Activated naive CD4-positive, alpha-beta T cell treated with anti-CD3 and anti-CD28 coated beads for 36 hours (primary cell): ENCODE measurements at places on chromosomes 16 and 17.

GRCh38 chr16:84443166-84443802 lies 61.2 kb downstream of the MEAK7 start:
- DNase-seq: no peak

- no peak for DNase-seq
Observed at GRCh38 chr16:71645450-71645849, 19.5 kb downstream of the MARVELD3 start.

DNA sequence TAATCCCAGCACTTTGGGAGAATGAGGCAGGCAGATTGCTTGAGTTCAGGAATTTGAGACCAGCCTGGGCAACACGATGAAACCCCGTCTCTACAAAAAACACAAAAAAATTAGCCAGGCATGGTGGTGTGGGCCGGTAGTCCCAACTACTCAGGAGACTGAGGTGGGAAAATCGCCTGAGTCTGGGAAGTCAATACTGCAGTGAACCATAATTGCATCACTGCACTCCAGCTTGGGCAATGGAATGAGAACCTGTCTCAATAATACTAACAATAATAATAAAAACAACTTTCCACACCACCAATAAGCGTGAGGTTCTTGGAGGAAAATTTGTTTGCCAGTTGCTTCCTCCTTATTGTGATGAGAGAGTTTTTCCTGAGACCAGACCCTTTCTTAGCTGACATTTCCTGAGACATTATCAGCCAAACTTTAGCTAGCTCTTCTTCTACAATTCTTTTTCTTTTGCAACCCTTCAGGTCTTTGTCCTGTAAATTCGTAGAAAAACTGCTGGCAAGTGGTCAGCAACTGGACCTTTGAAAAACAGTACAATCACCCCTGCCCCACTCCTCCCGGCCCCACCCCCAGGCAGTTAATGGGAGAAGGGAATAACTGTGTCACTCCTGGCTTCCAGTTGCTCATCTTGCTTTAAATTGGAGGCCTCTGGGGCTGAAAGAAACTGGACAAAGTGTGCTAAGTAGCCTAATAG lies 3.5 kb upstream of the EZH1 start:
- DNase-seq: no peak

DNA sequence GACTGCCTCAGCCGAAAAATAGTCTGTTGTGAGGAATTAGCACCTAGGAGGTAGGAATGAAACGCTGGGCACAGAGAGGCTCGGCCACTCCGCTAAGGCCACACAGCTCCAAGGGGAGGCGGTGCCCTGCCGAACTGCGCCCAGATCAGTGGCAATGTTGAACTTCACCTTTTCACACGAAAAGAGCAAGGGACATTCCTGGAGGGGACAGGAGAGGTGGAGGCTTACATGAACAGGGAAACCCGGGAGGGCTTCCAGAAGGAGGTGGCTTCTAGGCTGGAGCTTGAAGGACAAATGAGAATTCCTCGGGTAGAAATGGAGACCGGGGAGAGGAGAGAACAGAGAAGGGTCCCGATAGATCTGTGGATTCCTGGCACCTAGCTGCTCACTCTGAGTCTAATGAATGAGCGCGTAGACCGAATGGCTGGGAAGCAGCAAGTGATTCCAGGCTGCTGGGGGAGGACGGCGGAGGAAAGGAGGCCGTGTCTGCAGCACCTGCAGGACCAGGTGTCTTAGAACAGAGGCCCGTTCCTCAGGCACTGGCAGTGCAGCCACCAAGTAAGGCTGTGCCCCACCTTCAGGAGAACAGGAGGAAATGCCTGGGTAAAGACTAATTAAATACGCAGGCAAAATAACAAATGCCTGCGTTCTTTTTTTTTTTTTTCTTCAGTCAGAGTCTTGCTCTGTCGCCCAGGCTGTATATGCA lies 722 bp upstream of the SLC38A10 start:
- peak; percentile 67 for DNase-seq

- DNase-seq: no peak
Observed at GRCh38 chr16:55899857-55900256, 24.7 kb upstream of the CES5A start.

- DNase-seq: no peak
Observed at GRCh38 chr16:87840271-87840978, 28.9 kb downstream of the SLC7A5 start.

DNA sequence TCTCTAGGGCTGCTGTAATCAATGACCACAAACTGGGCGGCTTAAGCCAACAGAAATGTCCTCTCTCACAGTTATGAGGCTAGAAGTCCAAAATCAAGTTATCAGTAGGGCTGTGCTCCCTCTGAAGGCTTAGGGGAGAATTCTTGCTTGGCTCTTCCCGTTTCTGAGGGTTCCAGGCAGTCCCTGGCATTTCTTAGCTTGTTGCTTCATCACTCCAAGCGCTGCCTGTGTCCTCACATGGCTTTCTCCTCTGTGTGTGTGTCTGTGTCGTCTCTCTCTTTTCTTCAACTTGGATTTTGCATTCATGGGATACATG lies 13.7 kb upstream of the CDC42EP4 start:
- no peak for DNase-seq

DNA sequence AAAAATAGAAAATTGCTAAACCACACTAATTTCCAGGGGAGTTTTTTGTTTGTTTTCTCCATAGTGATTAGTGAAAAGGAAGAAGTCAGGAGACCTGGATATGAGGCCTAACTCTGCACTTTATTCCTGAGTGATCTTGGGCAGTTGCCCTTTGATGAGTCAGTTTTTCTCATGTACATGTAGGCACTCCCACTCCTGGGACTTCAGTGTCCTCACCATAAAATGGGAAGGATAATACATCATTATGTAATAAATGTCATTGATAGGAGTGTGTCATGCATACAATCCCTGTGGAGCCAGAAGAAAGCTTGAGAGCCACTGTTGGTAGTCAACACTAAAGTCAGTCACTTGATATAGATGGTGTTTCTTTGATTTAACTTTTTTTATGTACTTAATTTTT lies 32.5 kb downstream of the WIPF2 start:
- no peak for DNase-seq

DNA sequence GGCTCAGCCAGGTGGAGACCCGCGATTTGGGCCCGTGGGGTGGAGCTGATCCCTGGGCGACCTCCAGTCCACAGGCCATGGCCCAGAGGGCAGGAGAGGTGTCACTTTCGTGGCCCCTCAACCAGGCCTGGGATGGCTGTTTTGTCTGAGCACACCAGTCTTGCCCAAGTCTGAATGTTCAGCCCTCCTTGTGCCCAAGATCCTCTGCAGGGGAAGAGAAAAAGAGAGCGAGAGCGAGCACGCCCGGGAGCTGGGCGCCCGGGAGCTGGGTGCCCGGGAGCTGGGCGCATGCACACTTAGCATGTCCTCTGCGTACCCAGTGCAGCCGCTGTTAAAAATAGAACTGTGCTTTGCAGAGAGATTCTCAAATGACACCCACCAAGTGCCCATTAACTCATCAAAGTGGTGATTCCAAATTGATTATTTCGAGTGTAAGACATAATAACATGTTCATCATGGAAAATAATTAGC lies 403.3 kb upstream of the TNRC6C start:
- no peak for DNase-seq

GRCh38 chr17:28385037-28385400 lies 13.5 kb downstream of the SARM1 start:
- no peak for DNase-seq

- DNase-seq: no peak
Observed at GRCh38 chr17:957856-958421, 21.6 kb downstream of the NXN start.

DNA sequence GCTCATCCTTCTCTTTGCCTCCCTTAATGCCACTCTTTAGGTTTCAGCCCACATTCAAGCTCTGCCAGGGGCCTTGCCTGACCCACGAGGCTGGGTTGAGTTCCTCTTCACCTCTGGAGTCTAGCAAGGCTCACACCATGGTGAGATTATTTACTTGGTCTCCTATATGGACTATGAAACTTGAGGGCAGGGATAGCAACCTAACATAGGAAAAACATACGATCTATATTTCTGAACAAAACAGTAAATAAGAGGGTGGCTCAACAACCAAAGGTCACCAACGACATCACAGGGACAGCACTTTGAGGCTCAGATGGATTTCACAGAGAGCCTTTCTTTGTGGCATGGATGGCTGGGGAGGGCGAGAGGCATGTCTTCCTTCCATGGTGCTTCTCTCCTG lies 197.0 kb downstream of the MAF start:
- DNase-seq: no peak

GRCh38 chr17:8057691-8058114 lies 18.8 kb downstream of the ALOX15B start:
- DNase-seq: peak; percentile 60

DNA sequence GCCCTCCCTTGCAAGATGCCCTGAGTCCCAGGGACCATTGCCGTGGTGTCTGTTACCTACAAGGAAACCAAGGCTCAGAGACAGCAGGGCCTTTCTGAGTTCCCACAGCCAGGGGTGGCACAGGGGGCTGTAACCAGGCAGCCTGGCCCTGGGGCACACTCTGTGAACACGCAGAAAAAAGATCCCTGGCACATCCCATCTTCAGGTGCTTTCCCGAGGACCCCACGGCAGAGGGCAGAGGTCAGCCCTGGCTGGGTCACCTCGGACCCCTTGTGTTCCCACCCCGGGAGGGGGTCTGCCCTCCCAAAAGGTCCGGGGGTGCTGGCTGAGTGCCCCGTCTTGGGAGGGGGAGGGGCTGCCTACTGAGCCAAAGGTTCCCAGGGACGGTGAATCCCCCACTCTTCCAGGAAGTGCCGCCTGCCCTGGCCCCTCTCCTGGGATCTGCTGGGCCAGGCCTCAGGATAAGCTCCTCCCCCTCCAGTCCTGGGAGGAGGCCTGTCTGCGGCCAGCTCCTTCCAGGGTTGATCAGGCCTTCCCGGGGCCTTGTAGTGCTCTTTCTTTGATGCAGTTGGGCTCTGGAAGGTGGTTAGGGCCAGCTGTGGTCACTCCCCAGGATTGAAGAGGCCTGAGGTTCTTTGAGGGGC lies 8.1 kb downstream of the GLIS2 start:
- DNase-seq: no peak

GRCh38 chr17:28737770-28738679 lies 5.8 kb upstream of the TRAF4 start:
- DNase-seq: no peak

DNA sequence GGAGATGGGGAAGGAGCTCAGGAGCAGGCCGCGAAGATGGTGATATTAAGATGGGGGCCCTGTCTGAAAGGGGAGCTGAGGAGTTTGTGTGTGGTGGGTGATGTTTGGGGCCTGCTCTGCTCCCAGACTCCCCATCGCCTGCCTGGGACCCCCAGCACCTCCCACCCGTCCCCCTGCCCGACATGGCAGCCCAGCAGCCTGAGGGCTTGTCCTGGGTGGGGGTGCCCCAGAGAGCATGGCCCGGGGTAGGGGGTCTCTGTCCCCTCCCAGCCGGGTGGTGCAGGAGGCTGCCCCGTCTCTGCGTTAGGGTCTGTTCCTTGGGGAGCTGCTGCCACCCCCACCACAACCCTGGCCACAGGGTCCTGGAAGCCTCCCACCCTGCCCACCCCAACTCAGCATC lies 5.2 kb downstream of the CDH15 start:
- DNase-seq: no peak

GRCh38 chr17:77869665-77870132 lies 88.8 kb upstream of the TNRC6C start:
- DNase-seq: peak; percentile 62

GRCh38 chr17:78294356-78294755 lies 62.9 kb downstream of the TMEM235 start:
- no peak for DNase-seq

- no peak for DNase-seq
Observed at GRCh38 chr17:53662608-53663007, 160.1 kb upstream of the KIF2B start.

DNA sequence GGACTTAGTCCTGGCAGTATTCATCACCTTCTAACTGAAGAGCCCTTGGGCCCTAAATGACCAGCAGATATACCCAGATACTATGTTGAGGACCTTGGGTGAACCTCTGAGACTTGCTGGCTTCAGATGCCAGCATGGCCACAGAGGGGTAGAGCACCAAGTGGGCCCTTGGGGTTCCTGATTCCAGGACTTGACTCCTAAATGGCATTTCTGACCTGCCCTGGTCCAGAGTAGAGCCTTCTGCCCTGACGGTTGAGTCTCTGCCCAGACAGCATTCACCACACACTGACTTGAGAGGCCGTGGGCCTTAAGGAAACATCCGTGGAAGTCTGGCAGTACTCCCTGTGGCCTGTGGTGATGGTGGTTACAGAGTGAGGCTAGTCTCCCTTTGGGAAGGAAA lies 2.8 kb upstream of the APPBP2 start:
- DNase-seq: no peak

GRCh38 chr17:34434052-34434451 lies 71.0 kb upstream of the CCL1 start:
- no peak for DNase-seq

DNA sequence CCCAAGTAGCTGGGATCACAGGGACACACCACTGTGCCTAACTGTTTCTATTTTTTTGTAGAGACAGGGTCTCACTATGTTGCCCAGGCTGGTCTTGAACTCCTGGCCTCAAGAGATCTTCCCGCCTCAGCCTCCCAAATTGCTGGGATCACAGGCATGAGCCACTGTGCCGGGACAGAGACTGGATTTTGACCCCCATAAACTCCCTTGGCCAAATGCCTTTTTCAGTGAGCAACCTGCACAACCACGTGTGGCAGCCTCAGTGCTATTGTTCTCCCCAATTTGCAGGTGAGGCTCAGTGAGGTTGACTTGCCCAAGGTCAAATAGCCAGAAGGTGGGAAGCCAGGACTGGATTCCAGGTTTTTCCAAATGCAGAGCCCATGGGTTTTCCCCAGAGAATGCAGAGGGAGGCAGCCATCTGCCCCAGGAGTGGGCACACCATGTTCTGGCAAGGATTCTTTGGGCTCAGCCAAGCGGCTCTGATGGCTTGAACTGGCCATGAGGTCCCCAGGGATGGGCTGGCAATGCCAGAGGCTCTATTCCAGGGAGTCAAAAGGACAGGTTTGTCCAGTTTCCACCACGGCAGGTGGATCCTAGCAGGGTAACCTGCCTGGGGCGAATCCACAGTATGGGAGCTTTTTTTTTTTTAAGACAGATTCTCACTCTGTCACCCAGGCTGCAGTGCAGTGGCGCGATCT lies 1.8 kb downstream of the IL27 start:
- no peak for DNase-seq

GRCh38 chr17:60141111-60142018 lies 8.4 kb upstream of the CA4 start:
- DNase-seq: no peak

DNA sequence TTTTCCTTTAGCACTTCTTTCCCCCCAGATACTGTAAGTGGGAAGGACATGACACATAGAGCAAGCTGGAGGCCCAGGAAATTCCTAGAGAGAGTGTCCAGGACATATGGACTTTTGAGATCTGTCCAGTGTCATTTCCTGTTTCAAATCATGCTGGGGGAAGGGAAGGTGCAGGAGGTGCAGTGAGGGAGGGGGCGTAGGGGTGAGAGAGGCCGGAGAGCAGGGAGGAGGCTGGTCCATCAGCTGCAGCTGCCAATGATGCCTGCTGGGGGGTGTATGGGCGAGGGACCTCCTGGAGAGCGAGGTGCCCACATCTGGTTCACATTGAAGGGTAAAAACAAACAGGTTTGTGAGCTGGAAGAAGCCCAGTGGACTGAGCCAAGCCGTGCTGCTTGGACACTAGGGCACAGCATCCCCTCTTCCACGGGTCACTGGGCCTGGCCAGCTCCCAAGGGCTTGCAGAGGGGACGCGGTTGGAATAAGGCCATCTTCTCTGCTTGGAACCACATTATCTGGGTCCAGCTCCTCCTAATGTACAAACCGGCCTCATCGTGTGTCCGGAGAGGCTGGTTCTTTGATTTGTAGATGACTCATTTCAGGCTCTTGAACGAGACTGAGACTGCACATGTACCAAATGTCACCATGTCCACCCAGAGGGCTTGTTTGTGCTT lies 70.4 kb upstream of the SMURF2 start:
- no peak for DNase-seq

GRCh38 chr17:62910277-62910676 lies 55.8 kb upstream of the TANC2 start:
- DNase-seq: no peak

GRCh38 chr16:391885-392335 lies 5.1 kb upstream of the NME4 start:
- peak; percentile 86 for DNase-seq
